ENCODE measurements at places on chromosomes 12 and 14. TPM values are rescaled to one million over a fixed set of nuclear protein-coding genes. Genes with fewer than 3 reads are reported as not detected.

DNA sequence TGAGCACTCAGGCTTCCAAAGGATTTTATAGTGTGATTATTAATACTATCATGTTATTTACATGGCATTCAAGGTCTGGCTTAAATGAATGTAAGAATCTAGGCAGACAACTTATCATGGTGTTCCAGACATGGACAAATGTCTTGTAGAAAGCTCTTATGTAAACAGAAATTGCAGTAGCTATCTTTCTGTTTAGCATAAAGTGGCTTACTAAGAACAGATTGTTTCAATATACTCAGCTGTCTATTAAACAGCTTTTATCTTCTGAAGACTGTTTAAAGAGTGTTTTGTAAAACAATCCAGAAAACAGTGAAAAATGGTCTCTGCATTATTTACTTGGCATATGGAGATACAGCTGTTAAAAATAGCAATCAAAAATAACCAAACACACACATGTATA lies 1061.8 kb upstream of the SEL1L start:
- no peaks in the 10 kb centered on the region for H3K4me1 ChIP-seq
- no peak for DNase-seq
- no peak overlapping the region for H3K27ac ChIP-seq
- H3K27me3 ChIP-seq: no peaks in the 10 kb centered on the region
- H3K36me3 ChIP-seq: no peaks in the 10 kb centered on the region

DNA sequence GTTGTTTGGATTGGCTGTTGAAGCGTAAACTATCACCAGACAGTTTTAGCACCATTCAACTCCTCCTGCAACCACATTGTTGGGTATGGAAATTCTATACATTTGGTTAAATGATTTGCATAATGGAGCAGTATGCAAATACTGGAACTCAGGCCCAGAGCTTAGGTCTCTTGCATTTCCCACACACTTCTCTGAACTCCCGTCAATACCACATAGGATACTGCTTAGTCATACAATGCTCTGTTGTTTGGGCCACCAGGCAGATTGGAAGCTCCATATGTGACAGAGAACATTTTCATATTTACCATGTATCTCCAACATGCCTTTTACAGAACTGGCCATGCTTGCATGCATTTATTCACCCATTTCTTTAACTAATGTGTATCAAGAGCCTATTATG lies 78.0 kb downstream of the IFNG start:
- no peaks in the 10 kb centered on the region for H3K36me3 ChIP-seq
- no peak overlapping the region for H3K27ac ChIP-seq
- H3K4me3 ChIP-seq: no peak overlapping the region
- DNase-seq: no peak

- no peak for DNase-seq
- no peak overlapping the region for H3K4me3 ChIP-seq
- no peaks in the 10 kb centered on the region for H3K36me3 ChIP-seq
- H3K4me1 ChIP-seq: no peaks in the 10 kb centered on the region
- no peaks in the 10 kb centered on the region for H3K27me3 ChIP-seq
Observed at GRCh38 chr12:84785281-84785680, 127.3 kb downstream of the SLC6A15 start.

DNA sequence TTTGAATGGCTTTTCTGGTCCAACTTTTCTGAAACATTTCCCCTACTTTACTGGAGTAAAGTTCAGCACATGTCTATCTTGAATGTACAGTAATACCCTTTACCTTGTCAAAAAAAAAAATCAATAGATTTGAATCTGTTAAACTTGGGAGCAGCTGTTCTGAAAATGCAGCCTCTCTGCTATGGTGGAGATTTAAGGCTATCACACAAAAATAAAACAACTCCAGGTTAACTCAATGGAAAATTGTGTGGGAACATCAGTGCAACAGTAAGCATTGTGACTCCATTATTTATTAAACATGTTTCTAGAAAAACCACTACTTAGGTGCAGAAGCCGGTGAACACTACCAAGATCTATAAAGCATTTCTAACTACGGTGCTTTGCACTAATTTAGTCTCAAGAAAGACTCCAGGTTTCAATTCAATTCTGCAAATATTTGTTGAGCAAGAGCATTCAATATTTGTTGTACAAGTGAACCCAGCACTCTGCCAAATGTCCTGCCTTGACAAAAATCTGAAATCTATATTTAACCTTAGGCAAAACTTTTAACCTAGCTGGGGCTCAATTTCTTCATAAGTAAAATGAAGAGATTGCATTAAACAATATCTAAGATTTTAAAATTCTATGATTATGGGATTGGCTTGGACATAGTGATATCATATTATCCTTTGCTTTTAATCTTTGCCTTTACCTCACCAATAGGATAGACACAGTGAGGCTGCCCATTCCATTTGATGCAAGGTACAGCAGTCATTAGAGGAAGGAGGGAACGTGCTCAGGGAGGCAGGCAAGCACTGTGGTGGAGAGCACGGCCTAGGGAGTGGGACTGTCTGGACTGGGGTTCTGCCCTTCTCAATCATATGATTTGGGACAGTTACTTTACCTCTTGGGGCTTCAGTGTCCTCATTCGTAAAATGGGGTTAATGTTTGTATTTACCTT lies 155.2 kb downstream of the KITLG start:
- H3K27me3 ChIP-seq: no peaks in the 10 kb centered on the region
- DNase-seq: no peak
- H3K4me1 ChIP-seq: peaks cover 3% of the 10 kb centered on the region
- H3K4me3 ChIP-seq: no peak overlapping the region

GRCh38 chr12:127809275-127809674 lies 457.7 kb upstream of the TMEM132C start:
- no peaks in the 10 kb centered on the region for H3K36me3 ChIP-seq
- DNase-seq: no peak
- H3K27ac ChIP-seq: no peak overlapping the region
- H3K4me1 ChIP-seq: no peaks in the 10 kb centered on the region
- no peaks in the 10 kb centered on the region for H3K27me3 ChIP-seq
- H3K4me3 ChIP-seq: no peak overlapping the region

DNA sequence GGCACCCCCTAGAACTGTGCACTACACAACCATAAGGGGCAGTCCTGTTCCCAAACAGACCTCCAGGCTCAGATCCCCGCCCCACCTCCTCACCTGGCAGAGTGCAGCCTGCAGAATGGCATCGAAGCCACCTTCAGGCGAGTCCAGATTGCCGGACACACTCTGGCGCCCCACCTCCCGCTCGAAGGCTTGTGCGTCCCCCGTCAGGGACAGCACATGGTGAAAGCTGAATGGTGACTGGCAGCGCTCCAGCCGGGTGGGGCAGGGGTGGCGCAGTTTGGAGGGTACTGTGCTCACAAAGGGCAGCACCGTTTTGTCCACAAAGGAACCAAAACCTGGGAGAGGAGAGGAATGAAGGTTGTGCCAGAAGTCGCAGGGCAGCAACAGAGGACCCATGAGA lies 10.6 kb downstream of the ITGB7 start:
- H3K4me1 ChIP-seq: peaks cover 43% of the 10 kb centered on the region
- H3K27ac ChIP-seq: no peak overlapping the region
- H3K4me3 ChIP-seq: no peak overlapping the region
- no peaks in the 10 kb centered on the region for H3K27me3 ChIP-seq
- no peak for DNase-seq

DNA sequence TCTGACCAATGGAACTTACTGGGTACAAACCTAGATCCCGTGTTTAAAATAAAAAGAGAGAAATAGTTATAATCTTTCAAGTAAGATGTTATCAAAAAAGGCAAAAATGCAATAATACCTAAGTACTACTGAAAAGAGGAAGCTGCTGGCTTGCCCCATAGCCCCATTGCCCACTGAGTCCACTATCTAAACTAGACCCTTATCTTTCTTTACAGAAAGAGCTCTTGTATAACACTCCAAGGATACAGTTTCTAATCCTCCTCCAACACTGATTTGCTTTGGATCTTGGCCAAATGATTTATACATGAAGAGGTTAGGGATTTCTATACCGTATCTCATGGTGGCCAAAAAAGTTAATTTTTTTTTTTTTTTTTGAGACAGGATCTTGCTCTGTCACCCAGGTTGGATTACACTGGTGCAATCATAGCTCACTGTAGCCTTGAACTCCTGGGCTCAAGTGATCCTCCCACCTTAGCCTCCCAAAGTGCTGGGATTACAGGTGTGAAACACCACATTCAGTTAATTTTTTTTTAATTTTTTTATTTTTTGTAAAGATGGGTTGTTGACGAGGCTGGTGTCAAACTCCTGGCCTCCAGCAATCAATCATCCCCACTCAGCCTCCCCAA lies 2.6 kb downstream of the GXYLT1 start:
- peaks cover 2% of the 10 kb centered on the region for H3K27me3 ChIP-seq
- H3K4me3 ChIP-seq: no peak overlapping the region
- H3K27ac ChIP-seq: no peak overlapping the region
- peaks cover 36% of the 10 kb centered on the region for H3K4me1 ChIP-seq
- DNase-seq: no peak
- H3K36me3 ChIP-seq: no peaks in the 10 kb centered on the region

DNA sequence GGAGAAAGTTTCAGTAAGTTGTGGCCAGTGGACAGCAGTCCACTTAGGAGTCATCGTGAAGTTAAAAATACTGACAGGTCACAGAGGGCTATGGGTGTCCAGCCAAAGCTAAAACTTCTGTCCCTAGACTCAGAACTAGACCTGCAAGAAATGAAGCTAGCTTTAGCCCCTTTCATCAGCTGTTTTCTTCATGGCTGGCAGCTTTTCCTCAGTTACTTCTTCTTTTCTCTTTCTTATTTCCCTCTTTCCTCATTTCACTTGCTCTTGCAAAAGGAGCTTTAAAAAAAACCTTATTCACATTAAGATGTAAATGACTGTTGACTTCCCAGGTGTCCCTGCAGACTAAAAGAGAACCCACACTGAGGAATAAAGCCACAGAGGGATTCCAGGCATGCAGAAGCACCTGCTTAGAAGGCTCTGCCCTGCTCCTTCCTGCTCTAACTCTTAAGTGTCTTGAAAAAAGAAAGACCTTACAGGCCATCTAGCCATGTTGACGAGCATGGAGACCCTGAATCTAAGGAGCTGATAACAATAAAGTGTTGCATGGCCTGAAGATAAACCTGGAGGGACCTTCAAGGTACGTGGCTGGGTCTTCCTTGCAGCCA lies 69.7 kb upstream of the CCND2 start:
- H3K36me3 ChIP-seq: no peaks in the 10 kb centered on the region
- no peaks in the 10 kb centered on the region for H3K4me1 ChIP-seq
- H3K27me3 ChIP-seq: no peaks in the 10 kb centered on the region

- no peaks in the 10 kb centered on the region for H3K4me1 ChIP-seq
- H3K27me3 ChIP-seq: no peaks in the 10 kb centered on the region
- no peak for DNase-seq
- H3K4me3 ChIP-seq: no peak overlapping the region
- H3K27ac ChIP-seq: no peak overlapping the region
- H3K36me3 ChIP-seq: no peaks in the 10 kb centered on the region
Observed at GRCh38 chr12:116619246-116619645, 60.1 kb downstream of the MAP1LC3B2 start.

GRCh38 chr14:67270145-67270753 lies 29.0 kb downstream of the PALS1 start:
- peaks cover 14% of the 10 kb centered on the region for H3K36me3 ChIP-seq
- H3K4me1 ChIP-seq: peaks cover 9% of the 10 kb centered on the region
- DNase-seq: no peak
- no peaks in the 10 kb centered on the region for H3K27me3 ChIP-seq
- no peak overlapping the region for H3K27ac ChIP-seq
- no peak overlapping the region for H3K4me3 ChIP-seq

DNA sequence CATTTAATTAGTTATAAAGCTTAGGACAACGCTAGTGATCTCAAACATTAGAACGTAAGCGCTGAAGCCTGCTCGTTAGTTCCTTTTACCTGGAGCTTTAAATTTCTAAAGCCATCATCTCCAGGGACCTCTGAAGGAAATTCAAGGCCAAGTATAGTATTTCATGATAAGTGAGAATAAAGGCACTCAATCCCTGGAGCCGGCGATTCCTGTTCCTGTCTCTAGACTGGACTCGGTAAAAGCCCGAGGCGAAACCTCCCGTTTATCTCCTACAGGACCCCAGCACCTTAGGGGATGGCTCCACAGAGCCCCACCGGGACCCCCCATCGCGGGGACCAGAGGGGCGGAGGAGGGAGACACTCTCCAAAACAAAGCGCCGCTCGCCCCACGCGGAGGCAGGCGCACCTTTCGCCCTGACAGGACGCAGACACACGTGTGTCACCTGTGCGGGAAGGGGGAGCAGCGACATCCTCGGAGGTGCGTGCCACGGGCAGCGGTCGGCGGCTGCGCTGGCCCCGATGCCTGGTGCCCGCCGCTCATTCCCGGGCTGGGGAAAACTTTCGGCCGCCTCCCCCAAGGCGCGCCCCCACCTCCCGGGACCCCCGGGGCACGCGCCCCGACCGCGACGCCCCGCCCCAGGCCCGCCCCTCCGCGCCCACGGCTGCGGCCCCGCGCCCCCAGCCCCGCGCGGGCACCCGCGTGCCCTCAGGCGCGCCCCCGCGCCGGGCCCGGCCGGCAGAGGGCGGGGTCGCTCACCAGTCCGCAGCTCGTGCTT lies 678 bp downstream of the RPS6KA5 start:
- peak; percentile 81 for DNase-seq
- H3K27ac ChIP-seq: peak overlapping the region; percentile 71
- H3K36me3 ChIP-seq: peaks cover 18% of the 10 kb centered on the region
- H3K4me1 ChIP-seq: peaks cover 55% of the 10 kb centered on the region
- H3K27me3 ChIP-seq: no peaks in the 10 kb centered on the region

GRCh38 chr12:110249716-110250225 lies 31.3 kb upstream of the ATP2A2 start:
- no peaks in the 10 kb centered on the region for H3K27me3 ChIP-seq
- no peak for DNase-seq
- no peak overlapping the region for H3K27ac ChIP-seq

DNA sequence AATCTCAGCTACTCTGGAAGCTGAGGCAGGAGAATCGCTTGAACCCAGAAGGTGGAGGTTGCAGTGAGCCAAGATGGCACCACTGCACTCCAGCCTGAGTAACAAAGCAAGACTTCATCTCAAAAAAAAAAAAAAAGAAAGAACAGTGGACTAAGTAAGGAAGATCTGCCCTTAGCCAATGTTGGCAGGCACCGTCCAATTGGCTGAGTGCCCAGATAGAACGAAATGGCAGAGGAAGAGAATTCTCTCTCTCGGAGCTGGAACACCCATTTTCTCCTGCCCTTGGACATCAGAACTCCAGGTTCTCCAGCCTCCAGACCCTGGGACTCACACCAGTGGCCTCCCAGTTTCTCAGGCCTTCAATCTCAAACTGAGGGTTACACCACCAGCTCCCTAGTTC lies 49.9 kb downstream of the ESR2 start:
- H3K4me3 ChIP-seq: no peak overlapping the region
- no peaks in the 10 kb centered on the region for H3K36me3 ChIP-seq
- H3K4me1 ChIP-seq: no peaks in the 10 kb centered on the region
- H3K27ac ChIP-seq: no peak overlapping the region

The ASPG gene
- total RNA-seq: not detected

The CLEC6A gene
- total RNA-seq: not detected

The KDM5A gene
- total RNA-seq: 40.3 TPM

The RFX4 gene
- not detected for total RNA-seq

The KCNH3 gene
- total RNA-seq: 2.4 TPM

The POTEM gene
- not detected for total RNA-seq

The SERPINA1 gene
- total RNA-seq: 102 TPM
